ENCODE measurements at places on chromosomes 5 and 9.

GRCh38 chr5:151233616-151234085 is 9.8 kb upstream of the CCDC69 start:
- DNase-seq, result no peak

GRCh38 chr5:17077440-17078233 is 139.8 kb upstream of the BASP1 start:
- DNase-seq, result no peak

GRCh38 chr5:173325091-173325698 is 3.0 kb downstream of the STC2 start:
- no peak for DNase-seq

DNA sequence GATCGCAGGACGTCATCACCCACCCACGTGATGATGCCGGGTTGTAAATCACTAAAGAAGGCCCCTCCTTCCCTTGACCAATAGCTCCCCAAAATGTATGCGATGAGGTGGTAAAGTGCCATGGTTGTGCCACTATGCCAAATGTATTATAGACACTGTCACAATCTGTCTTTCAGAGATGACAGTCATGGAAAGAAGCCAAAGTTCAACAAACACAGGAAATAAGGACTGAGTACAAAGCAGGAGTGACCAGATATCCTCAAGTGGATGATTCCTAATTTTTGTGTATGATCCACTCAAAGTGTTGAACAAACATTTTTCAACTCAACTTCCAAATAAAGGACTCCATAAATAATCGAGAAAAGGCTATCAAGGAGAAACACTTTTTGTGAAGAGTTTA is 12.5 kb downstream of the GLIS3 start:
- no peak for DNase-seq

DNA sequence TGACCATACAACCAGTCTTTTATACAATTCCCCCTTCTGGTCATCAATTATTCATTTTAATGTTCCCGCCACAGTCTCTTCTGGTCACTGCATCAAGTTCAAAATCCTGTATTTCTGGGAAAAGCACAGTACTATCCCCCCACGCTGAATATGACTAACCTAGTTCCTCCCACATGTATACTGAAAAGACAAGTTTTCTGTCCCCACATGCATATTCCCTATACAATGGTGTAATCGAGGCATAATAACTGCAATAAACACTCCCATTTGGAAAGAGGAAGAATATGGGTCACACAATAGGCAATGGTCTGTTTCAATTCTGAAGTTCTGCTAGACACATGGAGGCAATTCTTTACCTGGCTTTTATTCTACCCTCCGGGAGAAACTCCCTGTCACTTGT is 344.9 kb downstream of the EFNA5 start:
- no peak for DNase-seq

- no peak for DNase-seq
These were observed 235.3 kb upstream of the HAPLN1 start for GRCh38 chr5:83955916-83956315.

GRCh38 chr5:6674421-6674820 is 38.8 kb upstream of the TENT4A start:
- no peak for DNase-seq

DNA sequence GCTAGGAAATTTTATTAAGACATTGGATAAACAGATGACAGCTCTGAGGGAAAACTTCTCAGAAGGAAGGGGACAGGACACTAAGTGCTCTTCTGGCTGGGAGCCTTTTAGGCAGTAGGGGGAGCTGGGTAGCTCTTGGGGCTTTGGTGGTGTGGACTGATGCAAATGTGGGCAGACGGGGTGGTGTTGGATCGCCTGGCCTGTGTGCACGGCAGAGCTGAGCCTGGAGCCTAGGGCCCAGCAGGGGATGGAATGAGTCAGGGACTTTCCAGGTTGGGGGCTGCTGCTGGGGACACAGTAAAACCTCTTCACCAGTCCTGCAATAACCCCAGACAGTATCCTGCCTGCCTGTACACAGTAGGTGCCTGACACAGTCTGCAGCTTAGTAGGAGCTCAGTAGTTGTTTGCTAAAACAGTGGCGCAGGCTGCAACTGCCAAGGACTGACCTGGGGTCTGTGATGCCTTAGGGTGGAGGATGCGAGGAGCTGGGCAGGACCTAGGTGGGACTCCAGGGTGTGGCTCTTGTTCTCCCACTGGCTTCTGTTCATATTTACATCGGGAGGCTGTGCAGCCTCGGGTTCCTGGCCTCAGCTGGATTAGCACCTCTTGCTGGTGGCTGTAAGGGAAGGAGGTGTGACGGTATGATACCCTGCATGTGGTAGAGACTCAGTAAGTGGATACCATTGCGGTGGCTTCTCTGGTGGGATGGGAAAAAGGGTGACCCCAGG is 83.8 kb downstream of the DAB2IP start:
- no peak for DNase-seq

DNA sequence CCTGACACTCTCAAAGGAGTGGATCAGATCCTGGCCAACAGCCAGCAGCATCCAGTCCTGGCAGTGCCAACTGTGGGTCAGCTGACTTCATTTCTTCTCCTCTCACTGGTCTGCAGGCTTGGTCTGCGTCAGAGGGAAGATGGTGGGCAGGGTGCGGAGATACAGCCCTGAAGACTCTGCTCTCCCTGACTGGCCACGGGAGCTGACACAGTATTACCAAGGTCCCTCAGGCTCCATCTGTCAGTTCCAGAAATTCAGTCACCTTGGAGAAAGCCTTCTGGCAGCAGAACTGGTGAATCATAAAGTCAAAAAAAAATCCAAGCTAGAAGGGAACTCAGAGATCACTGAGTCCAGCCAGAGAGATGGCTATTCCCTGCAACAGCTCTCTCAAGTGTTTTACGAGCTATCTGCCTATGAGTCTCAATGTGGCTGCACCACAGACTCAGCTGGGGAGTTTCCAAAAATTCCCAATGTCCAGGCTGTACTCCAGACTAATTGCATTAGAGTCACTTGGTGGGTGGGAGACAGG is 27.9 kb downstream of the C1QTNF2 start:
- DNase-seq, result no peak

GRCh38 chr9:134440636-134441226 is 114.5 kb downstream of the RXRA start:
- no peak for DNase-seq

- DNase-seq, result no peak
These were observed 36.6 kb downstream of the SLC46A2 start for GRCh38 chr9:112853882-112854585.

GRCh38 chr5:176578391-176578808 is 29.3 kb downstream of the CDHR2 start:
- DNase-seq, result peak; percentile 14

- DNase-seq, result no peak
These were observed 49.6 kb upstream of the EIF4EBP3 start for GRCh38 chr5:140497897-140498296.

DNA sequence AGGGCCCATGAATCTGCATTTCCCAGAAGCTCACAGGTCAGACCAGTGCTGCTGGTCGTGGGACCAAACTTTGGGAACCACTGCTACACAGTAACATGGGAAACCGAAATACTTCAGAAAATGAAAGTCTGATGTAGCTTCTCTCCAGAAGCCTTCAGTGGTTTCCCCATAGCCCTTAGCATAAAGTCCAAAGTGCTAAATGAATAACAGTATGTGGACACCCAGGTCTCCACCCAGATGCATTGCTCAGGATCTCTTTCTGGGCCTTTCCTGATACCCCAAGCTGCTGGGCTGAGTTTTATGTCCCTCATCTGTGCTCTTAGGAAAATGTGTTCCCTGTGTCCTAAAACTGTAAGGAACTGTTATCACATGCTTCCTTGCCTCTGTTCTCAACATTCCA is 100.4 kb downstream of the NFIB start:
- no peak for DNase-seq

DNA sequence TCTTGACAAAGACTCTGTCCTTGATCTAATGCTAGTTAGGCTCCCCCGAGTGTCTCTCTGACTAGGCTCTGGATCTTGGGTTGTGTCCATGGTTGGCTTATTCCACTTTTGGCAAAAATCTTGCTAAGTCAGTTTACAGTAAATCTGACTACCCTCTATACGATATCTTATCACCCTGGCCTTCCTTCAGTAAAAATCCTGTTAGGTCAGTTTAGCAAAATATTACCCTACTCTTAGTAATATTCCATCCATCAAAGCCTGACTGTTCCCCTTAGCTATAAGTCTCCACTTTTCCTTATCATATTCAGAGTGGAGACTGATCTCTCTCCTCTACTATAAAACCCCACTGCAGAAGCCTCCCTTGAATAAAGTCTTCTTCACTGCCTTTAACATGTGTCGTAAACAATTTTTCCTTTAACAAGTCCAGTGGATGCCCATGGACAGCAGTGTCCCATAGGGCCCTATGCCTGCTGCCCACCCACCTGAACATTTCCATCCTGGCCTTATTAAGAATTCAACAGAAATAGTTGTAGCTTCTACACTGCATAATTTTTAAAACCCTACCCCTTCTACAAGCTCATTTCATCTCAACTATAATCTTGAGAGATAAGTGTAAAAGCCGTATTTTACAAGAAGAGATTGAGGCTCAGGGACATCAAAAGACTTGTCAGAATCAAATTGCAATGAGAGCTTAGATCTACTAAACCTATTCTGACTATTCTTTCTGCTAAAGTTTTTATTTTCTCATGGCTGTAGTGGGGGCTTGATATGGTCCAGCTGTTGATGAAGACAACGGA is 22.3 kb downstream of the MINAR2 start:
- DNase-seq, result no peak

DNA sequence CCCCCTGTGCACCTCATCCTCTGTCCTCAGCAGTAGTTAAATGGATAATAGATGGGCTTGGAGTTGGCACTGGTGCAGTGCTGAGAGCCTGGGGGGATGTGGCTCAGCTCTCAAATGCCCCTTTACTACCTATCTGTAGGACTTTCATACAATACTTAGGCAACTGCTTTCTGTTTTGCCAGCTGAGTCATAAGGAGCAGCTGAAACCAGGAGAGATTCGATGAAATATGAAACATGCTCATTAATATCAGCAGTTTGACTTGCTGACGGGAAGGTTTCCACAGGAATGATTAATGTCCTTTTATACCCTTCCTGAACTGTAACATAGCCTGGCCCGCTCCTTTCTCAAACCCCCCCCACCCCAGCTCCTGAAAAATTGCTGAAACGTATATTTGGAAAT is 142.6 kb downstream of the SAXO1 start:
- DNase-seq, result no peak

- no peak for DNase-seq
These were observed 72.5 kb downstream of the AP3B1 start for GRCh38 chr5:78221964-78222451.

- no peak for DNase-seq
These were observed 143.4 kb downstream of the HINT1 start for GRCh38 chr5:131021646-131022045.

DNA sequence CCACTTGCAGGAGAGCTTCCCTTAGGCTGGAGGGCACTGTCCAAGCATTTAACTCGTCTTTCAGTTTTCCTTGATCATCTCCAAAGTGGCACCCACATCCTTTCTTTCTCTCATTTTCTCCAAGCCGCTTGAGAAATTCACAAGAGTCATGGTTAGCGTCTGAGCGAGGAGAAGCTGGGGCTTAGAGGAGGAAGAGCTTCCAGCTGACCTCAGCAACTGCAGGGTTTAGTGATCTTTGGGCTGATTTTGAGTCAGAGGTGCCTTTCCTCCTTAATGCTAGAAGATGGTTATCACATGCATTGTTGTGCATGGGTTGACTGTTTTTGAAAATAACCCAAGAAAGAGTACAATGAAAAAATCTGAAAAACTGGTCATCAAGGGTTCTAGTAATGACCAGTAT is 134.7 kb downstream of the GADD45G start:
- no peak for DNase-seq

DNA sequence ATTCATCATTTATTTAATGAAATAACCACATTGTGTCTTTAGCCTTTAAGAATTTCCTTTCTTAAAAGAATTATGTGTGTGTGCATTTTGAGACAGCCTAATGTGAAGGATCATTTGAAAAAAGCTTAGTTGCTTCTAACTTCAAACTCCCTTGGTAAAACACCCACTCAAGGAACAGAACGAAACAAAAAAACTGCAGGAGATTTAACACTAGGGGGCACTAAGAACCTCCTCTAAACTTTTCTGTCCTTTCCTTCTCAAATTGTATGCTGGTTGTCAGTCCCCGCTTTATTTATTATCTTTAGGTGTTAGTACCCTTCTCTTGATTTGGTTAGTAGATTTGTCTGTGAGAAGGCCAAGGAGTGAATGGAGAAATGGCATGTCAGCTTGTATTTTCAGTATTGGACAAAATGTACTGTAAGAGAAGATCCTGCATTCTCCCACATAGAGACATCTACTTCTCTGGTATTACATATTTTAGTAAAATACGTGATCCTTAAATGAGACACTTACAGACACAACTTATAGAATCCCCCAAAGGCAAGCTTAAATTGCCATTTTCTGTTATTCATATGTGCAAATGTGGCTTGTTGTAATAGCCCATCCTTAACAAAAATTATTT is 229.7 kb downstream of the MRPS30 start:
- no peak for DNase-seq

DNA sequence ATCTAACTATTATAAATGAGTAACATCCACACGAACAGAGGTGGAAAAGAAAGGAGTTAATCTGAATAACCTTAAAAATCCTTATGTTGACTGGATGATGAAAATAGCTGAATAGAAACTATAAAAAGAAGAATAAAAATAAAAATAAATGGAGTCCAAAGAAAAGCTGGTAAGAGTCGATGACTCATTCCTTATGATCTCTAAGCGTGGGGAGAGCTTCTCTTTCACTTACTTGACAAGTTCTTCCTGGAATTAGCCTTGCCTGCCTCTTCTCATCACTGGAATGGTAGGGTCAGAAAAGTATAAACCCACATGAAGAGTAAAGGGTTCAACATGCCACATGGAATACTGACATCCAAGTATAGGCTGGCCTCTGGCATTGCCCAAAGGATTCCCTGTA is 477.0 kb upstream of the RGMB start:
- no peak for DNase-seq

- DNase-seq, result no peak
These were observed 55.2 kb downstream of the ADAMTS16 start for GRCh38 chr5:5195128-5195918.

- DNase-seq, result no peak
These were observed 5.9 kb upstream of the FOXD1 start for GRCh38 chr5:73454379-73455036.

DNA sequence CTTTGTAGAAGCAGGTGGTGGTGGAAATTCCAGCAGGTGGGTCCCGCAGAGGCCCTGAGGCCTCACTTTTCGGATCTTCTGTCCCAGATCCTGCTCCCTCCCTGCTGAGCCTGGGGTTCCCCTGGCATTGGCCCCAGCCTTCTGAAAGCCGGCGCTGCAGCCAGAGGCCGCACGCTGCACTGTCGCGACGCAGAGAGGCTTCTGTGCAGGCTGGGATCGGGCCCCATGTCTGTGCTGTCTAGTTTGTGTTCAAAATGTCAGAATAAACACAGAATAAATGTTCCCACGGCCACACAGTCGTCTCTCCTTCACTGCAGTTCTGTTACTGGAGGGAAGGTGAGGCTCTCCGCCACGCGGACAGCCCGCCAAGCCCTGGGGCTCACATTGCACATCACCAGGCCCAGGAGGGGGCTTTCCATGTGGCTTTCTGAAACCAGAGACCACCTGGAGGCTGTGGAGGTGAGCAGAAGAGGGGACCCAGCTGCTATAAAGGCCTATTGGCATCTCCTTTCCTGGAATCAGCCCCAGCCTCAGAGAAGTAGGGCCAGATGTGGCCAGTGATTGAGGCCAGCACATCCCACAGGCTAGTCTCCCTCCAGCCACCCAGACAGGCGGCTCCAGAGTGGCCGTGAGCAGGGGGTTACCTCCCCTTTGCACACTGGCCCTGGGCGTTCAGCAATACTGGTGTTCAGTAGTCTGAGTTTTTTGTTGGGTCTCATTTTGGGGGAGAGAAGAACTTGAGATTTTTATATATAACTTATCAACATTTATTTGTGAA is 46.5 kb downstream of the USP20 start:
- DNase-seq, result no peak
